ENCODE measurements at places on chromosomes 7 and 10.

GRCh38 chr7:124459101-124460055 lies 306.2 kb downstream of the GPR37 start:
- no peak for DNase-seq

DNA sequence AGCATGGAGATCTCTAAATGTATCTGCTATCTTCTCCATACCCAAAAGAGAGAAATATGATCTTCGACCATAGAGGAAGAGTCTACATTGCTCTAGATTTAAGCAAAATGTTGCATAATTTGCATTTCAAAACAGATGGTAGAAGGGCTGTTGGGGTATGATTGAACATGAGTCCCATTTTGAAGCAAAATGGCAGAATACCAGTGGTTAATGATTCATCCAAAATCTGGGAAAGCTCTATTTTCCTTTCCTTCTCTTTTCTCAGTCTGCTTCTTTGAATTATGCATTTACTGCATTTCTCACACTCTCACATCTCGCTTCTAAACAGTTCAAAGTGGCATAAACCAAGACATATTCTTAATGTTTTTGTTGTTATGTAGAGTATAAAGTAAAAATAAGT lies 178.5 kb downstream of the MACC1 start:
- no peak for DNase-seq

GRCh38 chr10:78915190-78915518 lies 153.6 kb upstream of the ZMIZ1 start:
- DNase-seq, result no peak

GRCh38 chr7:106986450-106986977 lies 58.0 kb upstream of the PRKAR2B start:
- no peak for DNase-seq

GRCh38 chr10:34580214-34580613 lies 234.9 kb downstream of the PARD3 start:
- no peak for DNase-seq

DNA sequence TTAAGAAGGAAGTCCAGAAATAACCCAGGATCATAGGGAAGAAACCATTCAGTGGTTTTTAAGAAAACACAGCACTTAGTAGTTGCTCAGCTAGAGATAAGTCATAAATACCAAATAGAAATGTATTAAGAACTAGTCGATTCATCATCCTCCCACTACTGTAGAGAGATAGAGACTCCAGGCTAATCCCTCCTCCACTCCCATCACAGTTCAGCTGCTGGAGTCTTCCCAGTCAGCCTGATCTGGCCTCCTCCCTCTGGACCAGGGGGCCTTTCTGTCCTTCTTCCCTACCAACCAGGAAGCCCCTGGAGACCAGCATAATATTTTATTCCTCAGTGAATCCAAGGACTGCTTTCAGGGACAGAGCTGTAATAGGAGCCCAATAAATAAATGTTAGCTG lies 294.1 kb upstream of the YAE1 start:
- no peak for DNase-seq

GRCh38 chr7:112481833-112482670 lies 1.3 kb downstream of the LSMEM1 start:
- DNase-seq, result no peak

GRCh38 chr10:48811461-48811860 lies 126.8 kb downstream of the WDFY4 start:
- no peak for DNase-seq

GRCh38 chr7:92639213-92639896 lies 49.2 kb upstream of the FAM133B start:
- no peak for DNase-seq

DNA sequence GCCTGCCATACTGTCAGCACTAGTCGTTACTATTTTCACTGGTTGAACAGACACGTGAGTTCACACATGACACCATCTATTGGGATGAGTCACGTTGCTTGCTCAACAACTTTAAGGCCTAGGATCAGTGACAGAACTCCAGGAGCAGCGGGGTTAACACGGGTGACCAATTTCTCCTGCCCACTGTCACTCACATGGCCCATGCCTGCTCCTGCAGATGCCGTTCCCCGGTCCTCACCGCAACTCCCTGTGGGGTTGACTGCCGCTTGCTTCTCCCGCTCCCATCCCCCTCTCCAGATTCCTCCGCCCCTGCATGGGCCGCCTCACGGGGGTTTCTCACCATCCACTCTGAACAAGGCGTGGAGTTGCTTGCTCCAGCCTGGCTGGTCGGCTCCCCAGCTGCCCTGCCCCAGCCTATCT lies 128.2 kb downstream of the TAX1BP1 start:
- DNase-seq, result no peak

GRCh38 chr7:70435634-70436033 lies 696.3 kb upstream of the GALNT17 start:
- DNase-seq, result no peak

DNA sequence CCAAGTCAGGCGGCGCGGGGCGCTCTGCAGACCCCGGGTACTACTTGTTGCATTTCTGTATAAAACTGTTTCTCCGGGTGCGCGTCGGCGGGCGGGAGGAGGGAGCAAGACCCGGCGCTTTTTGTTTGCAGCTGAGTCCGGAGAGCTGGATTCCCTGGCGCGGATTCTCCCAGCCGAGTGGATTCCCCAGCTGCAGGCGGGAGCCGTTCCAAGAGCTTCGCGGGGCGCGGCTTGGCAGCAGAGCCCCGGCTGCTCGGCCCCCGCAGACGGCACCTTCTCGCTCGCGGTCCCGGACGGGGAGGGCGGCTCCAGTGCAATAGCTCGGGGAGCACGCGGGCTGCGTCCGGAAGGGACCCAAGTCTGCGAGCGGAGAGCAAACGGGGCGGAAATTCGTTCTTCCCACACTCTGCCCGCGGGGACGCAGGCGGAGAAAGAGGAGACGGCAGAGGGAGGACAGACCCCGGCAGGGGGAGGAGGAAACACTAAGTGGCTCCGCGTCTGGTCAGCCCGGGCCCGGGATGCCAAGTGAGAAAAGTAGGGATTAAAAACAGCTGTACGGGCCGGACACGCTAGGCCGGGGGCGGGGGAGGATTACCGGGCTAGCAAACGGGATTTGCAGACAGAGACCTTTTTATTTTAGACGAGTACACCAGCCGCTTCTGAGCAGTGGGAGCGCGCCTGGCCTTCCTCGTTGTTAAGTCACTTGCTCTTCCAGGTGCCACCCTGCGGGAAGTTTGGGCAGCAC lies at the start of gene TRIL:
Gene TRIL, minus strand, starts transcription at position 96 of the 745 bp plus-strand sequence. CDS start 284 bp downstream, outside the sequence.
- no peak for DNase-seq
